Stimulated activated naive CD8-positive, alpha-beta T cell treated with anti-CD3 and anti-CD28 coated beads, Interleukin-15, Interleukin-2, amounts not matched to agents 100 U/mL and 50 U/mL, for 24 hours (primary cell): ENCODE measurements at places on chromosomes 1 and 21.

DNA sequence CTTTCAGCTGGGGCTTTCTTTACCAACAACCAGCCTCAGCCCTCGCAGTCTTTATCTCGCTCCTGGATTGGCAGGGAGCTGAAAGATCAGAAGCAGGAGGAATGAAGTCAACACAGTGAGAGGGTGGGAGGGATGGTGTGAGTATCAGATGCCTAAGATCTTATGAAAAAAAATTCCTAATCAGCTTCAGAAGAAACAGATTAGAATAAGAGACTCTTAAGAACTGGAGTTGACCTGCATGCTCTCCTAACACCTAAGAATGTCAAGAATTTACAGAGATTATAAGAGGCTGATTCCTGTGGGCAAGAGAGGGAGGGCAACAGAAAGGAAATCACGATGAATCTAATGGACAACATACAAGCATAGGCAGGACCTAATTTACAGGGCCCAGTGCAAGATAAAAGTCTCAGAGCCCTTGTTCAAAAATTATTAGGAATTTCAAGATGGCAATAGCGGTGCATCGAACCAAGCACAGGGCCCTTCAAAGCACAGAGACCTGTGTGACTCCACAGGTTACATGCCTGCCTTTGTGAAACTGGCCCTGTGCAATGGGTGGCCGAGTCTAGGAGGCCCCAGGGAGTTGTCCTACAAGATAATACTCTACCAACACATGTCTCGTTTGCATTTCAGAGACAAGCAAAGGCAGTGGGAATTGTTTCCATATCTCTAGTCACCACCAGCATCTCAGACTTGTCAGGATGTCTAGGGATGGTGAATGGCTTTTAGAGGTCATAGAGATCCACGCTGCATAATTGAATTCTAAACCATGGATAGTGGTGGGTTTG, 65.3 kb upstream of the PPP2R5A start:
- no peak for DNase-seq

GRCh38 chr1:94298861-94299260, 61.5 kb upstream of the ARHGAP29 start:
- no peak for DNase-seq

- no peak for DNase-seq
These were observed 34.0 kb upstream of the CHIT1 start for GRCh38 chr1:203263496-203263895.

DNA sequence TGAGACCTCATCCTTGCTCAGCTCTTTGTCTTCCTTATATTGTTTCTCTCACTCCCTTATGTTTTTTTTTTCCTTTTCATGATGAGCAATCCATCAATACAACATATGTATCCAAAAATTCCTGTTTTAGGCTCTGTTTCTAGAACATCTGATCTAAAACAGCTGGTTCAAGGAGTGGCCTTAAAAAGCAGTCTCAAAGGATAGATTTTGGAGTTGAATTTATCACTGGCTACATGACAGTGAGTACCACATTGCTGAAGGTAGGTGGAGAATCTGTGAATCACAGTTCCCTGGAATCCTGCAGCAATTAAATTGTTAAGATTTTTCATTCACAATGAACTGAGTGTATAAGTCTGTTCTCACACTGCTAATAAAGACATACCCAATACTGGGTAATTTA, 155.8 kb upstream of the ADAMTS5 start:
- no peak for DNase-seq

- no peak for DNase-seq
These were observed 27.1 kb downstream of the IPP start for GRCh38 chr1:45723248-45723930.
